ENCODE measurements at places on chromosomes 7 and 10.

- no peak for DNase-seq
Measured at GRCh38 chr7:142353147-142354060, 95.5 kb upstream of the PRSS58 start.

DNA sequence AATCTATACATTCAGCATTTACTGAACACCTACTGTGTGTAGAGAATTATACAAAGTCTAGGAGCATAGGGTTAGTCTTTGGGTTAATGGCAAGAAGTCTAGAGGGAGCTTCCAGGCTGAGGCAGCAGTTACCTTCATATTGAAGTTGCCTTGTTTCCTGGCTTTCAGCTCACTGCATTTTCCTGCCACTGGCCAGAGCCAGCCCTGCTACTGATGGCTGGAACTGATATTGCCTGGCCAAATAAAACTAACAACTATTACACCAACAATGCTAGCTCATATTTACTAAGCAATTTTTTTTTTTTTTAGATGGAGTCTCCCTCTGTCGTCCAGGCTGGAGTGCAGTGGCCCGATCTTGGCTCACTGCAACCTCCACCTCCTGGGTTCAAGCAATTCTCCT is 165.7 kb upstream of the ITGB1 start:
- DNase-seq = no peak

DNA sequence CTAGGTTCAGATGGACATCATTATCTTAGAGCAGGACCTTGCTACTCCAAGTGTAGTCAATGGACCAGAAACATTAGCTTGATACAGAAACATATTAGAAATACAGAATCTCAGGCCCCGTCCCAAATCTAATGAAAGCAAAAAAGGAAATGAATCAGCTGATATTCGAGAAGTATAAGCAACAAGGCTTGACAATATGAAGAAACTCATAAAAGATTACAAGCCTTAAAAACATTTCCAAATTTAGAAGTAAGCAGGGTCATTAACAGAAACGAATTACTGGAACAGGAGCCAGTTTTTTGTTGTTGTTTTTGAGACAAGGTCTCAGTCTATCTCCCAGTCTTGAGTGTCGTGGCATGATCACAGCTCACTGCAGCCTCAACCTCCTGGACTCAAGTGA is 40.5 kb upstream of the GSAP start:
- DNase-seq = no peak

GRCh38 chr10:50576245-50576815 is 47.4 kb downstream of the SGMS1 start:
- no peak for DNase-seq

GRCh38 chr10:68428396-68429104 is 21.5 kb upstream of the RUFY2 start:
- DNase-seq = no peak

- no peak for DNase-seq
Measured at GRCh38 chr7:157814931-157815705, 478.3 kb downstream of the DNAJB6 start.

GRCh38 chr7:16867328-16867727 is 14.5 kb downstream of the AGR3 start:
- no peak for DNase-seq

- no peak for DNase-seq
Measured at GRCh38 chr7:150307904-150308303, 15.3 kb upstream of the LRRC61 start.

DNA sequence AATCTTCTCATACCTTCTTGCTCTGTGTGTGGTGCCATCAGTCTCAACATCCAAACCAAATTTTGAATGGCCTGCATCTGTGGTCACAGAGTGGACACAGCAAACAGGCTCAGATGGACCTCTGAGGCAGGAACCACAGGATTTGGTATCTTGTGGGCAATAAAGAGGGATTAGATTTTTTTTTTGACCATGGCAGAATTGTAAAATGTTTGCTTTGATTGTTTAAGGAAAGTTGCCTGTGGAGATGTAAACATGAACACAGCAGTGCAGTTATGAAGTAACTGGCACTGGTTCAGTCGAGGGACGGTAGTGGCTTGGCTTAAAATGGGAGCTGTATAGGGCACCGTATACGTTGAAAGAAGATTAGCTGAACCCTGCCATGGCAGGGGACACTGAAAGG is 464.7 kb downstream of the SH2D4B start:
- DNase-seq = no peak

- no peak for DNase-seq
Measured at GRCh38 chr7:154853063-154853726, 149.7 kb downstream of the PAXIP1 start.

GRCh38 chr7:20112696-20113095 is 104.5 kb downstream of the MACC1 start:
- no peak for DNase-seq

GRCh38 chr10:53025172-53025711 is 252.7 kb upstream of the MBL2 start:
- DNase-seq = no peak

GRCh38 chr7:147915781-147916180 is 674.8 kb upstream of the C7orf33 start:
- DNase-seq = no peak

GRCh38 chr10:97850446-97850845 is 803 bp downstream of the GOLGA7B start:
- DNase-seq = no peak

- no peak for DNase-seq
Measured at GRCh38 chr7:27478084-27478483, 184.6 kb downstream of the HIBADH start.

DNA sequence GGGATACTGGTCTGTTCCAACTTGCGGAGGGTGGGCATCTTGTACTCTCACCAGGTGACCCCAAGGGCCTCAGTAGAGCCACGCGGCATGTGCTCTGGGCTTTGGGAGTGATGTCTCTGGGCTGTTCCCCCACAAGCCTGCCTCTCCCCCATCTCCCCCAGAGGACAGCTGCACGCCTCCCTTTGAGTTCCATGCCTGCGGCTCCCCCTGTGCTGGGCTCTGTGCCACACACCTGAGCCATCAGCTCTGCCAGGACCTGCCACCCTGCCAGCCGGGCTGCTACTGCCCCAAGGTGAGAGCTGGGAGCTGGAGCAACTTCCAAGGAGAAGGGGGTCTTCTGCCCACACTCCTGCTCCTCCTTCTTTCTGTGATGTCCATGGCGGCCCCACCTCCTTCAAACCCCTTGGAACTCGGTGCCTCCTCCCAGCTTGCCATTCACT is 15.0 kb upstream of the ZNF862 start:
- DNase-seq = no peak

GRCh38 chr10:93680412-93681047 is 21.9 kb downstream of the FRA10AC1 start:
- no peak for DNase-seq

- no peak for DNase-seq
Measured at GRCh38 chr10:132001238-132001972, 19.7 kb upstream of the BNIP3 start.

- DNase-seq = no peak
Measured at GRCh38 chr7:24018331-24018730, 265.7 kb upstream of the NPY start.

GRCh38 chr10:7251696-7252465 is 159.0 kb downstream of the SFMBT2 start:
- DNase-seq = no peak

DNA sequence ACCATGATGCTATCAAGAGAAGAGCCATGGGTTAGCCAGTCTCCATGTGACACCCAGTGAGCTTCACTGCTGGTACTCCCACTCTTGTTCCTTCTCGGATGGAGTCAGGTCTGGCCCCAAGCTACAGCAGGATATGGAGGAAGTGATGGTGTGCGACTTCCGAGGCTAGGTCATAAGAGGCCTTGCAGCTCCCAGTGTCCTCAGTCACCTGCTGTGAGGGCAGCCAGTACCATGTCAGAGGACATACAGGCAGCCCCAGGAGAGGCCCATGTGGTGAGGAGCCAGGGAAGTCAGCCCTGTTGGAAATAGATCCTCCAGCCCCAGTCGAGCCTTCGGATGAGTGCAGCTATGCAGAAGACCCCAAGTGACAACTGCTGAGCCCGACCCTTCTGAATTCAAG is 237.0 kb downstream of the EBF3 start:
- no peak for DNase-seq

GRCh38 chr7:102472126-102473041 is 6.3 kb downstream of the POLR2J start:
- DNase-seq = no peak

- DNase-seq = no peak
Measured at GRCh38 chr10:99834410-99834809, 52.0 kb downstream of the ABCC2 start.

DNA sequence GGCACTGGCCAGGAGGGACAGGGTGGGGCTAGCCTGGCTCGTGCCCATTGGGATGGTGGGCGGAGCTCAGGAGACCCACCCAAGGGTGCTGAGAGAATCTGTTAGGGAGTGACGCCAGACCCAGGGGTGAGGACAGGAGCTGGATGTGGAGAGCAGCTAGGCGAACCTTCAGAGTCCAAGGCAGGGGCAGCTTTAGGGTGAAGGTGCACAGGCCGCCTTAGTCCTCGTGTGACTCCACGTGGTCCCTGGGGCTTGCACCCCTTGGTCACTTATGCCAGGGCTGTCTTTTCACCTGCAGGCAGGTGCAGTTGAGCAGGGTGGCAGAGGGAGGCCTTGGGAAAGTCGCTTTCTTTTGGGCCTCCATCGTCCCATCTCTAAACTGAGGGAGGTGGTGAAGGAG is 4.3 kb downstream of the RAMP3 start:
- no peak for DNase-seq

GRCh38 chr10:30762620-30763019 is 133.1 kb upstream of the LYZL2 start:
- DNase-seq = no peak

- DNase-seq = no peak
Measured at GRCh38 chr10:101566333-101567164, 21.5 kb downstream of the POLL start.

DNA sequence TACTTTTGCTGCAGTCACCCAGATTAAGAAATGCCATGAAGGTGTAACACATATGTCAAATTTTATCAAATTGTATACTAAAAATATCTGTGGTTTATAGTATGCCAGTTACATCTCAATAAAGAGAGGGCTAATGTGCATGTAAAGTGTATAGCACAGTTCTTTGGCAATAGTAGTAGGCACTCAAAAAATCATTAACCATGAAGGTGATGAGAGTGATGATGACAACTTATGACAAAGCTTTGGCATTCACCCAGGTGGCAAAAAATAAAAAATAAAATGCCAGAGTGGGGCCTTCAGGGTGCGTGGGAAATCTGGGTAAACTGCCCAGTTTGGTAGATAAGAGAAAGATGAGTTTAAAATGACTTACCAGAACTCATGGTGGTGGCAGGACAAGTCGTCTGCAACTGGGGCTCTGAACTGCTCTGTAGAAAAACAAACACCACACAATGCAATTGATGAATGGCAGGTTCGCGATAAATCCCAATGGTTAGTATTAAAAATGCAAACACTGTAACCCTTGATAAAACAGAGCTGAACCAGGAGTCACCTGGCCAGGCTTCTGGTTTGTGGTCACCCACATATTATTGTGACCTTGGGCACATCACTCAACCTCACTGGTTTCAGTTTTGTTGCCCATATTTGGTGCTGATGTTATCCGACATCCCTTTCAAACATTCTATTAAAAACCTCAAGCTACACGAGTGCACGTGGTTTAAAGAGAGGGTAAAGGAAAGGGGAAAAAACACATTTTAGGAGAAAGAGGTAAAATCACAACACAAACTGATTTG is 120.2 kb downstream of the SORBS1 start:
- no peak for DNase-seq

DNA sequence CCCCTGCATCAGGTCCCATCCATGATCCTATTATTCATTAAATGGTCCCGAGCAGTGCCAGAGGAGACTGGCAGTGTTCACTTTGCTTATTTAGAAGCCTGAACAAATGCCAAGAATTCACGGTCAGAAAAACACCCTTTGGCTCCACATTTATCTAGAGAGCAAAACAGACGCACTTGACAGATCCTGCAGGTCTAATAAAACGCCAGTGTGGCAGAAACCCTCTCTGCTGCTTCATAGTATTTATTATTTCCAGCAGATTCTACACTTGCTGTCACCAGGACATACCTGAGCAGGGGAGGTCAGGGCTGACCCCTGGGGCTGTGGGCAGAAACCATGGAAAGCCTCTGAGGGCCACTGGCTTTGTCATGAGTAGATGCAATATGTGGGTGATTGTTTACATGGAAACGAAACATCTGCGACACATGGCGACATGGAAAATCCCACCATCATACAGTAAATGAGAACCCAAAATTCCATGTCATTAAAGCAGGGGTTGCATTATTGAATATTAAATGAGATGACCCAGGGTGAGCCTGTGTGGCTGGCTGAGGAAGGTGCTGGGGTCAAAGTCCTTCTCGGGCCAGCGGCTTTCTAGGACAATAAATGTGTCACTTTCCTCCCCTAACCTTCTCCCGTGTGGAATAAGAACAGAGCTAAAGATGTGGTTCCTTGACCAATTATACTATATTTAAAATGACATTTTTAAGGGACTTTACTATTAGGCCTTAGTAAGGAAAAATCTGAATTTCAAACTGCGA is 205.9 kb upstream of the SVIL start:
- DNase-seq = no peak

DNA sequence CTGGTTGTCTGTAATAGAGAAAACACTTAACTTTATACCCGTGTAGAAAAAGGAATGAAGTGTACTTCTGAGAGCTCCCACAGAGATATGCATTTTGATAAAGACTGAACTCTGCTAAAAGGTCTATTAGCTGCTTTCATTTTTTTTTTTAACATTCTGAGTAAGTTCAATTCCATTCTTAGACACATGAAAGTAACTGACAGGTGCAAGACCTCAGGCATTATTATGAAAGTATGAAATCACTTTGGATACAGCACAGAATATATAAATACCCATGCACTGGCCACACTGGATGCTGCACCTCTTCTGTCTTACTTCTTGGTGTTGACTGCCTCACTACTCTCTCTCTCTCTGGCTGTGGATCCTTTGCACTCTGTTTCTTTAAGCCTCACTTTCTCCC is 46.2 kb downstream of the VWDE start:
- no peak for DNase-seq

GRCh38 chr7:127252778-127253280 is at the start of gene GRM8:
TSS of gene GRM8 (minus strand) at chr7:127252941.
- DNase-seq = no peak

DNA sequence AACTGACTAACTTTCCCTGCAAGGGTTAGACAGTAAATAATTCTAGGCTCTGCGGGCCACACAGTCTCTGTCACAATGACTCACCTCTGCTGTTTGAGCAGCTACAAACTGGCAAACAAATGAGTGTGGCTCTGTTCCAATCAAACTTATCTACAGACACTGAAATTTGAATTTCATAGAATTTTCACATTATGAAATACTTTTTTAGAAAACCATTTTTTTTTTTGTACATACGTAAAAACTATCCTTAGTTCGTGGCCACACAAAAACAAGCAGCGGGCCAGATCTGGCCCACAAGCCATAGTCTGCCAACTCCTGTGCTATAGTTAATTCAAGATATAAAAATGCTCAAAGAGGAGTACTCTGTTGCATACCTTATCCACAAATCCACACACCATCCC is 32.6 kb downstream of the PIP4K2A start:
- DNase-seq = peak; percentile 32
